ENCODE measurements at places on chromosomes 5 and 9.

- no peak for DNase-seq
These were observed 551 bp downstream of the N4BP3 start for GRCh38 chr5:178113841-178114324.

DNA sequence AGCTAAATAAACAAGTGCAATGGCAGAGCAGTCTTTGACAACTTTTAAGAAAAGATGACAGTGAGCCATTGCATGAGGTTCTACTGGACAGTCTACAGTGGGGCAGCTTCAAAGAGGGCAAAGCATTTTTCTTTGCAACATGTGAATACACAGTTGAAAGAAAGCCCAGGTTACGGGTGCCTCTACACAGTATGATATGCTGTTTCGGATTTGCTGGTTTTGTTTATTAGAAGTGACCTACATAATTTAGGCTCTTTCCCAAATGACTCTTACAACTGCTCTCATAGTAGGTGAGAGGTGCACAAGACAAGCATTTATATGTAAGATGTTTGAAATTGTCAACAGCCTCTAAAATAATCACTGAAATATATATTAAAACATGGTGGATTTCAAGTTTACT, 62.4 kb downstream of the MEF2C start:
- DNase-seq: no peak

GRCh38 chr5:2721385-2722138, 29.9 kb downstream of the IRX2 start:
- DNase-seq: no peak

DNA sequence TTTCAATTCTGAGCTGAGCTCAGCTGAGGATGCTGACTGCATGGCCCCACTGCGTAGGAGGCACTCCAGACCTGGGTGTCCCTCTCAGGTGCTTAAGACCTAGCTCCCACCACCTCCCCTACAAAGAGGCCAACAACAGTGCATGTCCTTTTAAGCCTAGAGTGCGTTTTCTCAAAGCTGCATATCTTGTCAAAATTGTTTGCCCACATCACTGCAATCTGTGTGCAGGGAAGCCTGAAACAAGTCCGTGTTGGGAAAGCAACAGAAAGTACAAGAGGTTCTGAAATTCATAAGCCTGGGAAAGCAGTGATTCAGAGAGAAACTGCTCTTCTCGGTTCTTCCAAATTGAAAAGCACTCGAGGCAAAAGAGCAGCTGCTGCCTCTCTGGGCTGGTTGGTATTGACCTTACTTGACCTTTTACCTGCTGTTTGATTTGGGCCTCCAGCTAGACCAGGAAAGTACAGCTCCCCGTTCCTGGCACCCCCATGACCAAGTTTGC, 238.4 kb downstream of the NR2F1-AS1 start:
- DNase-seq: no peak

DNA sequence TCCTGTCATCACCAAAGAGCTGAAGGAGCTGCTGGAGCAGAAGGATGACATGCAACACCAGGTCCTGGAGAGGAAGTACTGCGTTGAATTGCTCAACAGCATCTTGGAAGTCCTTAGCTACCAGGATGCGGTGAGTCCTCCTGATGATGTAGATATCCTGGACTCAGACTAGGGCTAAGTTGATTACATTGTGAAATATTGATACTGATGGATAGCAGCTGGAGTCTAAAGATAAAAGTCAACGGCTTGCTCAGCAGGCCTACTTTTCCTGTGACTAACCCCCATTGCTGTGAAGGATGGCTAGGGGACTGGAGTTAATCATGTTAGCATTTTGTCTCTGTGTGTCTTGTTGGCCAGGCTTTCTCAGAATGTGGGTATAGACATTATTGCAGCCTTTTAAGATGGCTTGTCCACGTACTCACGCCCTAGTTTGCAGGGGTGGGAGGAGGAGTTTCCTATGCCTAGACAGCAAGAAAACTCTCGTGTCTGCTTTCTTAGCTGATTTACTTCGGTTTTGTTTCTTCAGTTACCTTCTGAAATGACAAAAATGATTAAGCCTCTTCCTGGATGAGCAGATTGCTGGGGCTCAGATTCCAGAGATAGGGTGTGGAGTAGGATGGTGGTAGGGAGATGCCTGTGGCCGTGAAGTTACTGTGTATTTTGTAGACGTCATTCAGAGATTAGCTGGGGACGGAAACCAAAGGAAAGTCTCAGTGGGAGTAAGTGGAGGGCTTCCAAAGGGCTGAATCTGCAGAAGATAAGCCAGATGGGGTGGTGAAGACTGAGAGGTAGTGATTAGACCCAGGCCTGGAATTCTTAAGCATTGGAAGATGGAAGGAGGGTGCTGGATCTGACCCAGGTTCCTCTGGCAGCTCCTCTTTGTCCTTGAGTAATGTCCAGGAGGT, 166.3 kb downstream of the DOCK2 start:
- no peak for DNase-seq

DNA sequence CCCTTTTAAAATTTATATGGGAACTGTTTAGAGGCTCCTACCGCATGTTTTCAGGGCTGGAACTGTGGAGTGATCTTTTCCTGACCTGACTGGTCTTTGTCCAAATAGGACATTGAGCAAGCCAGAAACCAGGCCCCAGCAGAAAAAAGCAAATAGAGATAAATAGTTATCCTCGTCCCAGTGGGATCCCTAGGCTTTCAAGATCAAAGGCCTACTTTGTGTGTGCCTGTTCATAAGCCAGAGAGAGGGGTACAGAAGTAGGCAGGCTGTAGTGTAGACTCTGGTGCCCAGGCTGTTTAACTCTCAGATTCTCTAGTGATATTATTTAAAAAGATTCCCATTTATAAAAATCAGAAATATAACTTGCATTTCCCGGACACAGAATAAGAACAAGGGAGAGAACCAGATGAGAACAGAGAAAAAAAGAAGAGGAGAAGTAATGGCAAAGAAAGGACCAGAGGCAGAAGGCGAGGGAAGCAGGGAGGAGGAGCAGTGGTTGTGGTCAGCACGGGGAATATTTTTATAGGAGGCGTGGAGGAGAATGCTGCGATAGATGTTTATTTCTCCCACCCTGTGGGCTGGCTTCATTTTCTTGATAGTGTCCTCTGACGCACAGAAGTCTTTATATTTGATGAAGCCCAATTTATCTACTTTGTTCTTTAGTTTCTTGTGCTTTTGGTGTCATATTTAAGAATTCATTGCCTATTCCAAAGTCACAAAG, 101.2 kb downstream of the AOPEP start:
- no peak for DNase-seq

DNA sequence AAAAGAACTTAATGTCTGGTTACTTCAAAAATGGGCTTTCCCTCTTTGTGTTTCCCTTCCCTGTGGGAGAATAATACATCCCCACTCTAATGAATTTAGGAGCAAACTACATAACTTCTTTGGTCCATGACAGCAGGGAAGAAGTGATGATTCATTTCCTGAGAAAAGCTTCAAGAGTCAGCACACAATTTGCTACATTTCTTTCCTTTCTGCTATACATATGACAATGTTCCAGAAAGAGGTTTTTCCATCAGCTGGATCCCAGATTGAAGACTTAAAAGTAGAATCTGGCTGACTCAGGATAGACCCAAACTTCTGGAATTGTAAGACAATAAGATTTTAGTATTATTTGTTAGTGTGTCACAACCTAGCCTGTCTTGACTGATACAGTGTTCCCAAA, 126.1 kb downstream of the DRD1 start:
- no peak for DNase-seq

GRCh38 chr9:82763656-82764055, 299.3 kb downstream of the RASEF start:
- DNase-seq: no peak

GRCh38 chr9:77673941-77674791, 26.0 kb upstream of the GNA14 start:
- DNase-seq: no peak

DNA sequence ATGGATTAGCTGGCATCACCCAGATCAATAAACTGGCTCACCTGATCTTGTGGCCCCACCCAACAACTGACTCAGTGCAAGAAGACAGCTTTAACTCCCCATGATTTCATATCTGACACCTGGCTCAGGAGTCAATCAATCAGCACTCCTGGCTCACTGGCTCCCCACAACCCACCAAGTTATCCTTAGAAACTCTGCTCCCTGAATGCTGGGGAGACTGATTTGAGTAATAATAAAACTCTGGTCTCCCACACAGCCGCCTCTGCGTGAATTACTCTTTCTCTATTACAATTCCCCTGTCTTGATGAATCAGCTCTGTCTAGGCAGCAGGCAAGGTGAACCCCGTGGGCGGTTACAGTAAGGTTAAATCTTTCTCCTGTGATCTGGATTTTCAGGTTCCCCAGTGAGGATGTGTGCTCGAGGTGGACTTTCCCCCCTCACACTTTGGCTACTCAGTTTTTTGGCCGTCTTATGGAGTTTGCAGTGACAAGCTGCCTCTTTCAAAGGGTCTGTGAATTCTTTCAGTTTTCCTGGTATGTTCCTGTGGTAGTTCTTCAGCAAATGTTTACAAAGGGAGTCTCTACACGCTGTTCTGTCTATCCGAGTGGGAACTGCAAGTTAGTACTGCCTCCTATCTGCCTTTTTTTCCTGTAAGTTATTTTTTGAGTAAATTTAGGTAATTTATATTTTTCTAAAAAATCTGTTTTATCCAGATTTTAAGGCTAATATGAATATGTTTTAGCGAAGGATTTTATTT, 500.2 kb upstream of the NUDT12 start:
- no peak for DNase-seq

- no peak for DNase-seq
These were observed 309.6 kb upstream of the CCNH start for GRCh38 chr5:87722286-87722685.

GRCh38 chr5:39161578-39161977, 57.8 kb downstream of the FYB1 start:
- DNase-seq: no peak

- DNase-seq: no peak
These were observed 34.1 kb downstream of the ZNF483 start for GRCh38 chr9:111559000-111559610.
